Activated CD8-positive, alpha-beta memory T cell treated with anti-CD3 and anti-CD28 coated beads for 1 hour (primary cell): ENCODE measurements at places on chromosomes 1 and 21.

GRCh38 chr1:162141281-162142054, 72.0 kb downstream of the NOS1AP start:
- no peak for DNase-seq

- DNase-seq = no peak
Measured at GRCh38 chr1:222045786-222046185, 303.9 kb upstream of the DUSP10 start.

GRCh38 chr1:230709619-230710542, 4.0 kb downstream of the AGT start:
- no peak for DNase-seq

- DNase-seq = no peak
Measured at GRCh38 chr21:36386031-36386642, 945 bp downstream of the CHAF1B start.

DNA sequence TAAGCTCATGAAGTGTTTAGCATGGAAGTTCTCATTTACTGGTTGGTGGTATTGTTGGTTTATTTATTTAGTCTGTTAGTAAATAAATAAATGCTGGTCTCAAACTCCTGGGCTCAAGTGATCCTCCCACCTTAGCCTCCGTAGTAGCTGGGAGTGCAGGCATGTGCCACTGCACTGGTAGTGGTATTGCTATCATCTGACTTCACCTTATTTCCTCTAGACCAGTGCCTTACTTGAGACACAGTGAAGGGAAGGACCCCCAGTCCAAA, 1.4 kb upstream of the SLC2A1 start:
- no peak for DNase-seq

GRCh38 chr1:110542725-110543124, 23.8 kb upstream of the KCNA10 start:
- DNase-seq = no peak

GRCh38 chr1:163406772-163407171, 85.0 kb downstream of the NUF2 start:
- no peak for DNase-seq

DNA sequence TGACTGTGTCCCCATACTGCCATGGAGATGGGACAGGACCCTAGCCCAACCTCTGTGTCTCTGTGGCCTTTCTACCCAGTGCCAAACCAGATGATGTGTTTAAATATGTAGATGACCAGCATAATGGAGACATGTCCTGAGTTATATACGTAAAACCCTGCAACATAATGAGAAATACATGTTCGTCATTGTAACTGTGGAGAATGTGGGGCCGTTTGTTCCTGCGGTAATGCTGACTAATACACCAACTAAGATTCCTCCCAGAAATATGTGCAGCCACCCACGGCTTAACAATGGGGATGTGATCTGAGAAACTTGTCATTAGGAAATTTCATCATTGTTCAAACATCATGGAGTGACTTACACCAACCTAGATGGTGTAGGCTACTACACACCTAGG, 71.7 kb upstream of the SIM2 start:
- DNase-seq = no peak

DNA sequence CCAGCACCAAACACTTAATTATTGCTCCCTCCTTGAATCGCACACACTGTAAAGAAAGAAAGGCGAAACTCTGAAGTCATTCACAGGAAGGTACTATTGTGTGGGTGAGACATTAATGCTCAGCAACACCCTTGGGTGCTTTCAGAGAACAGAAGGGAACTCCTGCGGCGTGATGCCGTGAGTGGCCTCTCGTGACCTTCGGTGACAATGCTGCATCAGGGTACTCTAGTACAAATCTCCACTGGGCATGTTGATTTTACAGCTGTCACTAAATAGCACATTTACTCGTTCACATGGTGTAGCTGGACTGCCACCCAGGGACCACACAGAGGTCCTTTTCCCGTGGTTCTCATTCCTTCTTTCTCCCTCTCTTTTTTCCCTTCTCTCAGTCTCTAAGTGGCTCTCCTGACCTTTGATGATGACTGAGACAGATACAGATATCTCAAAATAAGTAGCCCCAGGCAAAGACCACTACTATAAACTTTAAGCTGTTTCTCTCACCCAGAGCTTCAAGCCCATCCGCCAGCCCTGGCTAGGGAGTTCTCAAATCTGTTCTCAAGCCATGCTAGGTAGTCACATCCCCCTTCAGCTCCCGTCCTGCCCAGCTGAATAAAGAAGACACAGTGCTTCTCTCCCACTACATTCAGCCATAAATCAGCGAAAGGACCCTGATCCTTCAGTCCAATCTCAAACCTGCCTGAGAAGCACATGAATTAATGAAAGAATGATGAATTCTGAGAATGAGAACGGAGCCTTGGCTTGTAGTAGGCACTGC, 223.4 kb upstream of the FMN2 start:
- no peak for DNase-seq

DNA sequence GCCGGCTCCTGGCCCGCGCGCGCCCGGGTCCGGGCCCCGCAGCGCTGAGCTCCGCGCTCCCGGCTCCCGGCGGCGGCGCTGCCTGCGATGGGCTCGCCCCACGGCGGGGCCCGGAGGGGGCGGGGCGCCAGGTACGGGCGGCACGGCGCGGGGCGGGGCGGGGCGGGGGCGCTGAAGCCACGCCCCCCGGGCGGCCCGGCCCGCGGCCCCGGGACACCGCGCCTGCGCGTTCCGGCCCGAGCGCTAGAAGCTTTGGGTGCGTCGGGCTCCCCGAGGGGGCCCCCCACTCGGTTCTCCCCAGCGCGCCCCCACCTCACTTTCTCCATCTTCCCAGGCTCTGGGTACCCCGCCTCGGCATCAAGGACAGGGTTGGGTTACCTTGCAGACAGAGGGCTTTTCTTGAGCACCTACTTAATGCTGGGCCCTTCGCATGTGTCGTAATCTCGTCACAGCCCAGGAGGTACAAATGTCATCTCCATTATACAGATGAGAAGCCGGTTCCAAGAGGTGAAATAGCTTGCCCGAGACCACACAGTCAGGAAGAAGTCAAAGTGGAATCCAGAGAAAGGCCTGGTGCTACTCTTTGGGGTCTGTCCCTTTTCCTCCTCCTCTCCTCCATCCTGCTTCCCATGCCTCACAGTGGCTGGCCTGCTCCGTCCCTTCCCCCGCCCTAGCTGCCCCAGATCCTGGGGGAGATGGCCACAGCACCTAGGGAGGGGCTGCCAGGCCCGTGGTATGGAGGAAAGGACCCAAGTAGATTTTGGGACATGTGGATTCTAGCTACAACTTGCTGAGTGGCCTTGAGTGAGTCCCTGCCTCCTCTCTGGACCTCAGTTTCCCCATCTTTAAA, 46.5 kb downstream of the RAP1GAP start:
- no peak for DNase-seq

DNA sequence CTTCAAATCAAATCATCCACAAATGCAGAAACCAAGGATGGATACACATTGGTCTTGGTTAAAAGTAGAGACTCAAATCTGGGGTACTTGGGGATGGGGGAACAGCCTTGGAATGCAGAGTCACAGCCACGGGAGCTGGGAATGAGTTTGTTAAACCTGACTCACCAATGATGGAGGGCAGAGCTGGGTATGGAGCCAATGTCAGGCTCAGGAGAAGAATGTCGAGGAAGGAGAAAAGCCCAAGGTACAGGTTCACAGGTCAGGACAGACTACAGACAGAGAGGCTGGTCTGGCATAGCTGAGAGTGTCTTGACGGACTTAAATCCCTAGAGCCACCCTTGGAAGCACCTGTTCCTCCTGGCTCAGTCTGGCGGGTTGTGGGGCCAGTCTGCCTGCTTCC, 237.6 kb downstream of the NTNG1 start:
- no peak for DNase-seq

DNA sequence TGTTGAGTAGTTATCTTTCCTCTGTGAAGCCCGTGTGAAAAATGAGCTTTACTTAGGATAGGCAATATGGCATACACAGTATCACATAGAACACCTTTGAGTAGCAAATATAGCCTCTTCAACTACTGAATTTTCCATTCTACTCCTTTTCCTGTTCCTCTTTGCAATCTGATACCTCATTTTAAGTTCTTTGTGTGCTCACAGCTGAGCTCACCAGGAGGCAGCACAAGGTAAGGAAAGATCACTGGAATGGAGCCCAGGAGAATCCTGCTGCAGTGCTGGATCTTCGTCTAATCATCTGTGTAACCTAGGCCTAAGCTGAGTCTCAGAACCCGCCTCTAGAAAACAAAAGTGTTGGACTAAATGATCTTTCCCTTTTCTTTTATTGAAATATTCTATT, 171.0 kb downstream of the LRRC40 start:
- no peak for DNase-seq

GRCh38 chr1:48917901-48918603, 141.4 kb upstream of the BEND5 start:
- no peak for DNase-seq

DNA sequence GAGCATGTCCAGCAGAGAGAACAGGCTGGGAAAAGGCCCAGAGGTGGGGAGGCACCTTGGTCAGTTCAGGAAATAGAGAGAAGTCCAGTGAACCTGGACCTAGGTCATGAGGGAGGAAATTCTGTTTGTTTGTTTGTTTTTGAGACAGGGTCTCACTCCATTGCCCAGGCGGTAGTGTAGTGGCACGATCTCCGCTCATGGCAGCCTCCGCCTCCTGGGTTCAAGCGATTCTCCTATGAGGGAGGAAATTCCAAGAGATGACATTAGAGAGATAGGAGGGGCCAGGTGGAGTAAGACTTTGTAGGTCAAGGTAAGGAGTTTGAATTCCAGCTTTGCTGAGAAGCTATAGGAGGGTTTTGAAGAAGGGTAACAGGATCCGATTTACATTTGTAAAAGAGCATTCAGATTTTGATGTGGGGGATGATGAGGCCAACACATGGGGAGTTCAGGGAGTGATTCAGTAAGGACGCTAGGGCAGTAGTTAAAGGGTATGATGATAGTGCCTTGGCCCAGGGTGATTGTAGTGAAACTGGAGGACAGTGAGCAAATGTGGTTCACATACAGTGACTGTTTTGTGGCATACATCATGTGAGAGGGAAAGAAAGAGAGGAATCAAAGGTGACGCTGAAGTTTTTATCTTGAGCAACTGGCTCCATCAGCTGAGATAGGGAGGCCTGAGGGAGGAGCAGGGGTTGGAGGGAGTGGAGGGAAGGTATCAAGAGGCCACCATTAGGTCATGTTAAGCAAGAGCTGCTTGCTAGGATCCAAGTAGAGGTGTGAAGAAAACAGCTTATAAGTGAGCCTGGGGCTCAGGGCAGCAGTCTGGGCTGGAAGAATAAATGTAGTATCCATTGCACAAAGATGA, 8.3 kb upstream of the TRABD2B start:
- no peak for DNase-seq

GRCh38 chr21:32523463-32523862, 61.9 kb downstream of the TCP10L start:
- no peak for DNase-seq

GRCh38 chr1:94236630-94237290, 624 bp downstream of the ARHGAP29 start:
- DNase-seq = no peak

DNA sequence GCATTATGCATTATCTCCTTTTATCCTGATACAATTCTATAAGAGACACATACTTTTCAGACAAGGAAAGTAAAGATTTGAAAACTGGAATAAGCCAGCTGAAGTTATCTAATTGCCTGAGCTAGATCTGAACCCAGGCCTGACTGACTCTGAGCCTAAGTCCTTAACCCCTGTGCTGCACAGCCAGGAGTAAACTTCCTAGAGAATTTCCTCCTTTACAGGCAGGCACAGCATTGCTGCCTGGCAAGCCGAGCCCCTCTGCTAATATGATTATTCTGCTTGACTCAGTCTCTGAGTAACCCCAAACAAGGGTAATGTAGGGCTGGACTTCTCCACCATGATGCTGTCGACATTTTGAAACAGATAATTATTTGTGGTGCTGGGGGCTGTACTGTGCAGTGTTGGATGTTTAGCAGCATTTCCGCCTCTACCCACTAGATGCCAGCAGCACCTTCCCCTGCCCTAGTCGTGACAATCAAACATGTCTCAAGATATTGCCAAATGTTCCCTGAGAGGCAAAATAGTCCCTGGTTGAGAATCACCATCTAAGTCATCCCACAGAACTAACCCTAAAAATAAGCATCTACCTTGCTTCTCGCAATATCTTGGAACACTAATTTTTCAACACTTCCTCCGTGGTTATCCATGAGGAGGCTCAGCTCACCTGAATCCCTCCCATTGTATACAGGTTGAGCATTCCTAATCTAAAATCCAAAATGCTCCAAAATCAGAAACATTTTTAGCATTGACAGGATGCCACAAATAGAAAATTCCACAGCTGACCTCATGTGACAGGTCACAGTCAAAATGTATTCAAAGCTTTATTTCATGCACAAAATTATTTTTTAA, 18.5 kb downstream of the CAMK1G start:
- no peak for DNase-seq

GRCh38 chr21:32515874-32516273, 69.4 kb downstream of the TCP10L start:
- DNase-seq = no peak

DNA sequence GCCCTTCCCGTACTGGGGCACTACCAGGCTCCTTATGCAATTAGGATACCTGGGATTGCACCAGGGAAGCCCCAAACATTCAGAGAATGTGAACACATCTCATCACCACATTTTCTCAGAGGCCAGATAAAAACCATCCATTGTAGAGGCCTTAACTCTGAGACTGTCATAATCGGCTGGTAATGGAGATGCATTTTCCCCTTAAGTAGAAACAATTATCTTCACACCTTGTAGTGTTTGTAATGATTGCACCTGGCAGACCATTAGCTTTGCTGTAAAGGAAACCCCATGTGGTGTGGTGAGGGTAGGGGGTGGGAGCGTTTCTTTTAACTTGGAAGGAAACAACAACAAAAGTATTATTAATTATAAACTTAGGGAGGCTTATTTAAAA, 90.0 kb upstream of the TLR5 start:
- DNase-seq = no peak

DNA sequence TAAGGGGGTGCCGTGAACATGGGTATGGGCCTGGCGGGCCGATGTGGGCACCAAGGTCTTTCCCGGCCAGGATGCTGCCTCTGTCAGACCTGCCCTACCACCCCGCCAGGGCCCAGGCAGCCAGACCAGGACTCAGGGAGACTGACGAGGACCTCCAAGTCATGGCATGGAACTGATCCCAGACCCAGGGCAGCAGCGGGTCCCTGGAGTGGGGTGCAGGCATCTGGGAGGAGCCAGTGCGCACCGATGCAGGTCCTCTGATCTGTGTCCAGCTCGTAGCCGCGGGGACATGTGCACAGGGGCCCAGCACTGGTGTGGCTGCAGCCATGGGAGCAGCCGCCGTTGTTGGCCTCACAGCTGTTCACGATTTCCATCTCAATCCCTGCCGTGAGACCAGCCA, 56.8 kb downstream of the ARHGEF16 start:
- no peak for DNase-seq

- no peak for DNase-seq
Measured at GRCh38 chr1:15275921-15276683, 29.1 kb downstream of the FHAD1 start.

GRCh38 chr21:20999659-21000058, 1.4 kb downstream of the NCAM2 start:
- no peak for DNase-seq
